ENCODE measurements at places on chromosomes 3 and 15.
A peak's percentile ranks its signal among the peaks of the same experiment; 100 is the strongest.

- no peak overlapping the region for H3K4me3 ChIP-seq
- DNase-seq = no peak
- peaks cover 3% of the 10 kb centered on the region for H3K4me1 ChIP-seq
- H3K36me3 ChIP-seq = peaks cover 3% of the 10 kb centered on the region
- H3K27ac ChIP-seq = no peak overlapping the region
- peaks cover 20% of the 10 kb centered on the region for H3K27me3 ChIP-seq
Observed at GRCh38 chr15:83077491-83078230, 10.6 kb upstream of the BTBD1 start.

GRCh38 chr3:172102123-172102882, 62.9 kb downstream of the FNDC3B start:
- H3K27me3 ChIP-seq = peaks cover 4% of the 10 kb centered on the region
- no peak for DNase-seq
- no peak overlapping the region for H3K27ac ChIP-seq

- H3K4me3 ChIP-seq = no peak overlapping the region
- no peak overlapping the region for H3K27ac ChIP-seq
- H3K36me3 ChIP-seq = peaks cover 3% of the 10 kb centered on the region
- H3K4me1 ChIP-seq = no peaks in the 10 kb centered on the region
Observed at GRCh38 chr3:53921296-53921695, 29.6 kb upstream of the SELENOK start.

DNA sequence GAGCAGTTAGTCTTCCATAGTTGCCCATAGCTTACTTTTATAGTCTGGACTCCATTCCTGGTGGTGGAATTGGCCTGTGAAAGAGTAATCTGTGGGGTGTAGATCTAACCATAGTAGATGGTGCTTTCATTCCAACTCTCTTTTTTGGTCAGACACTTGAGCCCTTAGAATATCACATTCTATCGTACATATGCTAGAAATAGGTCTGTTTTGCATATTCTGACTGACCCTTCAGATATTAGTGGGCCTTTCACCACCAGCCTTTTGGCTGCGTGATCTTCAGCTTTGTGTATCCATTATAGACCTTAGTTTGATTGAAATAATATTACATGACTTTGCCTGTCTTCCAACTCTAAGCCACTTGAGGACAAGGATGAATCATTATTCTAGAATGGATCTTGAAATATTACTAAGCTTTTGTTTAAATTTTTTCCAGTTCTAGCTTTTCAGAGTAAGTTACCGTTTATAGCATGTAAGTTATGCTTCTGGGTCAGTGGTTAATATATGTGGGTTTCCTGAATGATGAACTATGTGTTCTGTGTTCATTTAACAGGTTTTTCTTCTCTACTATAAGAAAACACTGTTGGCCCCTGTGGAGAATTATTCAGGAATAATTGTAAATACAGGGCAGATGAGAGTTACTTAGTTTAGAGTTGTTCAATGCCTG, 8.7 kb downstream of the RAB7A start:
- H3K4me1 ChIP-seq = peaks cover 41% of the 10 kb centered on the region
- no peak overlapping the region for H3K4me3 ChIP-seq
- peaks cover 11% of the 10 kb centered on the region for H3K36me3 ChIP-seq

- no peak overlapping the region for H3K27ac ChIP-seq
Observed at GRCh38 chr3:100850156-100850555, 140.9 kb downstream of the TFG start.

GRCh38 chr3:143167969-143168854, 48.6 kb downstream of the CHST2 start:
- no peak for DNase-seq
- H3K27ac ChIP-seq = no peak overlapping the region
- peaks cover under 1% of the 10 kb centered on the region for H3K36me3 ChIP-seq
- H3K4me3 ChIP-seq = no peak overlapping the region
- H3K4me1 ChIP-seq = peaks cover 39% of the 10 kb centered on the region

DNA sequence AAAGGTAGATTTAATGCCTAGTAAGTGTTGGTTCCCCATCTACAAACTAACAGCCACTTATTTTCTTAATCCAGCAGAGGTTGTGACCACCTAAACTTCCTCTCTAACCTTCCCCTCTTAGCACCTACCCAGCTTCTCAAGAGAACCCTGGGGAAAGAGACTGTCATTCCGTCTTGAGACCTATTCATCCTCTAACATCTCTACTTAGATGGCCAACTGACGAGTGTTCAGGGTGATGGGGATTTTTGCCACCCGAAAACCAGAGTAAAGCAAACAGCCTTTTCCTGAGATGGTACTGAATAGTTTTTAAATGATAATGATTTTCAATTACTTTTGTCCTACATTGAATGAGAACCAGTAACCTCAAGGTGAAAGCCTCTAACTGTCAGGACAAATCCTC, 9.3 kb upstream of the GBE1 start:
- H3K4me3 ChIP-seq = no peak overlapping the region
- no peak for DNase-seq
- H3K27ac ChIP-seq = no peak overlapping the region

- H3K4me3 ChIP-seq = no peak overlapping the region
- H3K4me1 ChIP-seq = peaks cover 20% of the 10 kb centered on the region
- peaks cover 20% of the 10 kb centered on the region for H3K36me3 ChIP-seq
- H3K27me3 ChIP-seq = no peaks in the 10 kb centered on the region
- H3K27ac ChIP-seq = peak overlapping the region; percentile 72
- DNase-seq = no peak
Observed at GRCh38 chr3:47113669-47114365, 50.1 kb downstream of the SETD2 start.

DNA sequence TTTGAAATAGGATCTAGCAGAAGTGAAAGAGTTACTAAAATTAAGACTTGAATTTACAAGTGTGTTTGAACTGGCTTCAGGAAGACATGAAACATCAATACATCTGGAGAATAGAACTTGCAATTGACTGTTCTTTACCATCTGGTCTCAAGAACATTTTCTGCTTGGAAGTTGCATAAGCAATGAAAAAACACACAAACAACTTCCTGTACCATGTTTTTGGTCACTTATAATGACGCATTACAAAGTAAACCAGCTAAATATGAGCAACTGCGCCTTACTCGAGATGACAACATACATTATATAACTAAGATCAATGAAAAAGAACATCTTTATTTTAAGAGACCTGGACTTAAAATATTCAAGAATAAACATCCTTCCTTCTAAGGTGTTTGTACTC, 112.5 kb downstream of the TIGIT start:
- peaks cover 25% of the 10 kb centered on the region for H3K4me1 ChIP-seq
- H3K27ac ChIP-seq = no peak overlapping the region
- no peak overlapping the region for H3K4me3 ChIP-seq
- no peak for DNase-seq

DNA sequence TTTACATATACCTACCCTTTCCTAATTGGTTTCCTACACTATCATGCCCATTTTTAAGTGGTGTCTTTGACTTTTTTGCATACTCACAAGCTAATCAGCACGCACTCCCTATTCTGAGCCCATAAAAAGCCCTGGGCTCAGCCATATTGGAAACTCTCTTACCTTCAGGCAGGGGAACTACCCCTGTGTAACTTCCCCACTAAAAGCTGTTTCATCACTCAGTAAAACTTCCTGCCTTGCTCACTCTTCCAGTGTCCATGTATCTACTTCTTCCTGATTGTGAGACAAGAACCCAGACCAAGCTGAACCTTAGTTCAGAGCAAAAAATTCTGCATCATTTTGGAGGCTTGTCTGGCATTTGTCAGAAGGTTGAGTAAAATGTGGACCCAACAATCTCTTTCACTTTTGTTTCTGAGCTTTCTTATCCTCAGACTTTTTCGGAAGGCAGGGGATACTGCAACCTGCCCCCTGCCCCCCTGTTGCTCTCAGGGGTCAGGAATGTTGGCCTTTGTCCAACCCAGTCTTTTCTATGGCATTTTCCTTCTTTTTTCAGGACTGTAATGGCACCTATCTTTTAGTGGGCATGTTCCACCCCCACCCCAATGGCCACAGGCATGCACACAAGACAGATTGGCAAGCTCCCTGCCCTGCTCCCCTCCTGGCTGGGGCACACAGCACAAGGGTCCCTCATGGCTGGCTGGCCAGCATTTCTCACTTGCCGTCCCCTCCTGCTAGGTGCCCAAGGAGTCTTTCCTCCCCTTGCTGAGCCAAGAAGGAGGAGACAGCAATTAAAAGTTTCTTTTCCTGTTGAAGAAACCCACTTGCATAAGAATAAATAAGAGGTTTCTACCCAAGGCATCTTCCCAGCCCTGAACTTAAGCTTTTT, 26.3 kb upstream of the TMEM45A start:
- no peak overlapping the region for H3K27ac ChIP-seq
- H3K36me3 ChIP-seq = no peaks in the 10 kb centered on the region
- H3K4me1 ChIP-seq = peaks cover 2% of the 10 kb centered on the region
- H3K4me3 ChIP-seq = no peak overlapping the region
- H3K27me3 ChIP-seq = peaks cover 7% of the 10 kb centered on the region

GRCh38 chr15:90645873-90646575, 71.1 kb upstream of the BLM start:
- H3K4me1 ChIP-seq = peaks cover 10% of the 10 kb centered on the region
- H3K27me3 ChIP-seq = peaks cover 3% of the 10 kb centered on the region
- peaks cover 16% of the 10 kb centered on the region for H3K36me3 ChIP-seq
- no peak overlapping the region for H3K27ac ChIP-seq

DNA sequence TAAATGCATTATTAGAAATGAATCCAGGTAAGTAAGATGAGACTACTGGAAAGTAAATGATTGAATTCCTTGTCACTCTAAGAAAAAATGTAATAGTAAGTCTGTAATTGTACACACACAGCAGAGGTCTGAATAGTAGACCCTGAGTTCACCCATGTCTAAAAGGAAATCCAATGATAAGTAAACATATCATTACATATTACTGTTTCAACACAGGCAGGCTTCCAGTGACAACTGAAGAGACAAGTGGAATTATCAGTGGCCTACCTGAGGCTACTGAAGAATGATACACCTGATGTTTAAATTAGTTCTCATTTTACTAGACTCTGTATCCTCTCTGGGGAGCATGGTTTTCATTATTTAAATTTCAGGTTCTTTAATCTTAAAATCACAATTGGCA, 6.2 kb upstream of the CCNL1 start:
- H3K4me1 ChIP-seq = peaks cover 16% of the 10 kb centered on the region
- H3K27ac ChIP-seq = no peak overlapping the region
- H3K27me3 ChIP-seq = no peaks in the 10 kb centered on the region
- DNase-seq = no peak
- no peak overlapping the region for H3K4me3 ChIP-seq
- H3K36me3 ChIP-seq = peaks cover 2% of the 10 kb centered on the region

GRCh38 chr3:37607604-37608003, 254.1 kb upstream of the CTDSPL start:
- no peak overlapping the region for H3K27ac ChIP-seq
- no peak overlapping the region for H3K4me3 ChIP-seq
- peaks cover 1% of the 10 kb centered on the region for H3K27me3 ChIP-seq
- DNase-seq = no peak
- no peaks in the 10 kb centered on the region for H3K36me3 ChIP-seq

DNA sequence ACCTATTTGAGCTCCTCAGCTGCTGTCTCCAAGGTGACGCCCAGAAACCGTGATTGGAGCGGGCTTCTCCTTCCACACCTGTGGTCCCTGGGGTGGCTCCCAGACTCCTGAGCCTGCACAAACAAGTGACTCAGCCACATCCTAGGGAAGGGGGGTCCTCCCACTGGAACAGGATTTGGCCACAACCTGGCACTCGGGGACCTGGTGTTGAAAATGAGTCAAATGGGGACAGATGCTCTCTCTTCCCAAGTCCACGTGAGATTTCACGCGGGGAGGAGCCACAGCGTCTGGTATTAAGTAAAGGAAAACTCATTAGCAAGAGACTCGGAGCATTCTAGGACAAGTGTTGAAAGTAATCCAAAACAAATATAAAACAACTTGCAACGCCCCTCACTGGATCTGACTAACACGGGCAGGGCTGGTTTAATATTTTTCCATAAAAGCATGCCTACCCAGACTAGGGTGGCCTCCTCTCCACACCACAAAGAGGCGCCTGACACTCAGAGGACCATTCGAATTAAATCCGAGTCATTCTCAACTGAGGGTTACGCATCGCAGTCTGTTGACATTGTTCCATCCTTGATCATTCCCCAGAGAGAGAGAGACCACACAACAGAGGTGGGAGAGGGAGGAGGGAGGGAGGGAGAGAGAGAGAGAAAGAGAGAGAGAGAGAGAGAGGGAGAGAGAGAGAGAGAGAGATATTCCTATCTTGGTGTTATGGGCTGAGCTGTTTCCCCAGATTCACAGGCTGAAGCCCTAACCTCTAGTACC, 74.4 kb downstream of the MGLL start:
- DNase-seq = no peak
- no peak overlapping the region for H3K27ac ChIP-seq
- H3K4me1 ChIP-seq = peaks cover 21% of the 10 kb centered on the region
- no peak overlapping the region for H3K4me3 ChIP-seq
- no peaks in the 10 kb centered on the region for H3K27me3 ChIP-seq

GRCh38 chr3:173008978-173009377, 132.1 kb downstream of the SPATA16 start:
- no peak overlapping the region for H3K4me3 ChIP-seq
- DNase-seq = no peak

DNA sequence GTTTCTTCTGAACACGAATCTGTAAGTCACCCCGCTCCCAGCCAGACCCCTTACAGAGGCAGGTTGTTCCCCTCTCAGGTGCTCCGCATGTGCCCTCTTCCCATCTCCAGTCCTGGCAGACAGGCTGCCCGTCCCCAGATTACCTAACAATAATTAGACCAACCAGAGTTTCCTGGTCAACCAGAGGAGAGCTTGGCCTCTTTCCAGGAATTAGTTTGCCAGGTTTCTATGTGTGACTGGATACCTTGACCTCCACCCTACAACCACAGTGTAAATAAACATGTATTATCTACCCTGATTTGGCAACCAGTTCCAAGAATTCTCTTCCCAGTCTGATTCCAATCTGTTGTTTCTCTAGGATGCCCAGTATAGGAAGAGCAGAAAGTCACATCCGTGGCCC, 178.0 kb upstream of the UMPS start:
- H3K4me1 ChIP-seq = no peaks in the 10 kb centered on the region
- DNase-seq = no peak
- H3K36me3 ChIP-seq = no peaks in the 10 kb centered on the region
- H3K4me3 ChIP-seq = no peak overlapping the region

- no peaks in the 10 kb centered on the region for H3K36me3 ChIP-seq
- DNase-seq = no peak
- H3K4me1 ChIP-seq = peaks cover 6% of the 10 kb centered on the region
- no peak overlapping the region for H3K4me3 ChIP-seq
Observed at GRCh38 chr3:114206342-114206741, 27.5 kb upstream of the DRD3 start.

DNA sequence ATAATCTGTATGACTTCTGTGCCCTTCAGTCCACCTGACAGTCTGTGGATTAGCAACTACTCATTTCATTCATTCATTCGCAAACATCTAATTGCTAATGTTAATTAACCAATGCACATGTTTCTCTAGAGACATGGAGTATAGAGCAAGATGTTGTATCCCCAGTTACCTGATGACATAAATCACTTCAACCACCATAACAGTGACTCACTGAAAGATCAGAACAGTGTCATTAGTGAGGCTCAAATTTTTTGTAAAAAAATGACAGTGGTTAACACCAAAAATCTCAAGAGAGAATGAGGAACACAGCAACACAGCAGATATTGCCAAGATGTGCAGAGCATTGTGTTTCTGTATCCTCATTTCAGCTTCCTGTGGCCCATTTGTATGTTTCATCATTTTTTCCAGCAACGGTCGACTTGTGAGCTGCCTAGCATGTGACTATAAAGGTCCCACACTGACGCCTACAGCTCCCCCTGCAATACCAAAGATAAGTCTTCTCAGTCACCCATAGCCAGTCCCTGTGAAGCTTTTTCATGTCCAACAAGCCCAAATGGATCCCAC, 3.7 kb upstream of the PLD1 start:
- H3K27me3 ChIP-seq = peaks cover 17% of the 10 kb centered on the region
- peaks cover 3% of the 10 kb centered on the region for H3K36me3 ChIP-seq
- no peak overlapping the region for H3K27ac ChIP-seq

- DNase-seq = no peak
- no peak overlapping the region for H3K4me3 ChIP-seq
- peaks cover 22% of the 10 kb centered on the region for H3K4me1 ChIP-seq
- no peaks in the 10 kb centered on the region for H3K27me3 ChIP-seq
- H3K27ac ChIP-seq = no peak overlapping the region
Observed at GRCh38 chr3:49523756-49524747, 30.2 kb upstream of the BSN start.
